Activated T-helper 1 cell treated with anti-CD3 and anti-CD28 coated beads, Interleukin-12 subunit alpha, Interleukin-12 subunit beta, Interleukin-2, Interleukin-4 antibody, amounts not matched to agents 30 ng/mL and 10 ng/mL and 1 ng/mL, durations not matched to agents 14 hours and 24 hours and 36 hours (primary cell): ENCODE measurements at places on chromosomes 1 and 21. TPM values are rescaled to one million over a fixed set of nuclear protein-coding genes. Genes with fewer than 3 reads are reported as not detected.

DNA sequence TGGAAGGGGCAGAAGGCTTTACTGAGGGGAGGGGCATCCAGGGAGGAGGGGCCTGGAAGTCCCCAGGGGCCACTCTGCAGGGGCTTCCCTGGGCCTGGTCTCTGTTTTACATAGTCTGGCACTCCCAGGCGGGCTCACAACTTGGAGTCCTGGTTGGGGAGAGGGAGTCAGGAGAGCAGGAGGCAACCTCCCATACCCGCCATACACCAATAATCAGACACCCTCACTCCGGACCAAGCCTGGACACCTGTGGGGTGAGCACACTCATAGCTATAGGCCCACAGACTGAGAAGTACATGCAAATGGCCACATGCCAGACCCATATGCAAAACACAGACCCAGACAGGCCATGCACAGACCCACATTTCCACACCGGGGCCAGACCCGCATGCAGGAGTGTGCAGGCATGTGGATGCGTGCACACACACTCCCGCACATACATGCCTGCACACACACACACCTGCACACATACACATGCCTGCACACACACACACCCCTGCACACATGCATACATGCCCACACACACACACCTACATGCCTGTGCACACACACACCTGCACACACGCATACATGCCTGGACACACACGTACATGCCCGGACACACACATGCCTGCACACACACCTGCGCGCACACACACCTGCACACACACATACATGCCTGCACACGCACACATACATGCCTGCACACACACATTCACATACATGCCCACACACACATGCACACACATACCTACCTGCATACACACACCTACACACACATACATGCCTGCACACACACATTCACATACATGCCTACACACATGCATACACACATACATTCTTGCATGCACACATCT lies 89.5 kb upstream of the RUNX3 start:
- no peak for DNase-seq

Gene SFN
- 0.47 and 0.78 TPM in 2 replicates for total RNA-seq

DNA sequence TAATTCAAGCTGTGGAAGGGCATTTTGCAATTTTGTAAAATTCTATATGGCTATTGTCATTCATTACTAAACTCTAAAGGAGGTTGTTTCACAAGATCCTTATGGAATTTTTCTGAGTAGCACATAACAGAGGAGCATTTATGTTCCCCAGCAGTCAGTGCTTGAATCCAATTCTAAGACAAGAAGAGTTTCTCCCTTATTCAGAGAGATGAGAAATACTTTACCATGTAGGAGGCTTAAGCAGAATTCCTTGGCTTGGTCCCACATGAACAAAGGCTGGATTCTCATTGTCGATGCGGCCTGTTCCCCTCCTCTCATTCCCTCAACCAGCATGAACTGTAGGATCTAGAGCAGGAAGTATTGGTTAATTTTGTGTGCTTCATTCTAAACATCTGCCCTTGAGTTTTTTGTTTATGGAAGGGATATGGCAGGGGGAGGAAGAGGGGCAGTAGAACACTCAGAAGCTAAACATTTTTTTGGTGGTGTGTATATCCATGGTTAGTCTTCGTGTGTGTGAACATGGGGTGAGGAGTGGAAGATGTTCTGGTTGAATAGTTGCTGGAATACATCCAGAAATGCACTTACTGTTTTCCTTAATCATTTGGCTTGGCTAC lies 74.3 kb downstream of the LAMC1 start:
- no peak for DNase-seq

- no peak for DNase-seq
These were observed 3.6 kb upstream of the PTGS2 start for GRCh38 chr1:186683652-186684410.

- DNase-seq = no peak
These were observed 19.4 kb downstream of the SESN2 start for GRCh38 chr1:28278763-28279162.

GRCh38 chr1:230082211-230082610 lies 15.2 kb downstream of the GALNT2 start:
- no peak for DNase-seq

Gene SYNC
- 0.05 TPM in 1 of 2 replicates, not detected in the other for total RNA-seq

Gene CPT2
- 18.5 and 19.4 TPM in 2 replicates for total RNA-seq

Gene KCNE2
- total RNA-seq = not detected in 2 replicates

DNA sequence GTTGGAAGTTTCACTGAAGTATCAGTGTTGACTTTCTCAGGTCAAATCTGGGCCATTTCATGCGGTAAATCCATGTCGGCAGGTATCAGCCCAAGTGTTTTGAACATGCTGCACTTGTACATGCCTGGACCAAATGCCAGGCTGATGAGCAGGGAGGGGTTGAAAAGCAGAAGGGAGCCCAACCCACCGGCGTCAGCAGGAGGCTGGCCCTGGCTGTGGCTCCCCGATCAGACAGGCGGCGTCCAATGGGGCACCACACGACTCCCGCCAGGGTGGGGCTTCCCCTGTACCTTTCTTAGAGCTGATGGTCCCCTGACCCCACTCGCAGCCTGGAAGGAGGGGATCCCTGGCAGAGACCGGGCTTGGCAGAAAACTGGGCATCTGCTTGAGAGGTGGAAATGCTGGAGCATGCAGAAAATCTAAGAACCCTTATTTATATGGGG lies 540.0 kb downstream of the KIF26B start:
- DNase-seq = no peak
